Neuronal stem cell (in vitro differentiated cells): ENCODE measurements at places on chromosomes 12 and 14.

DNA sequence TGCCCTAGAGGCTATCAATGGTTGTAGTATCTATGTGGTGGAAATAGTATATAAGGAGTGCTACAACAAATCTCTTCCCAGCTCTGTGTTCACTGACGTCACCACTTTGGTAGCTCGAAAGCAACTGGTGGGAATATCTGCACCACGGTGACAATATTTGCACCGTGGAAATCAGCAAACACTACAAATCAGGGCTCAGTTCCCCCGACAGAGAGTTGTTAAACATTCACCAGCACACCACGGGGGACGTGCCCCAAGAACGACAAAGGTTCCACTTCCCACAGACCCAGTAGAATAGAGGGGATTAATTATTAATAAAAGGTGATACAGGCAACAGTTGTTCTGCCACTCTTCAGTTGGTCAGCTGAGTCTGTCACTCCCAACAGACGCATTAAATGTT is 98.4 kb downstream of the CCDC60 start:
- DNase-seq, result no peak

DNA sequence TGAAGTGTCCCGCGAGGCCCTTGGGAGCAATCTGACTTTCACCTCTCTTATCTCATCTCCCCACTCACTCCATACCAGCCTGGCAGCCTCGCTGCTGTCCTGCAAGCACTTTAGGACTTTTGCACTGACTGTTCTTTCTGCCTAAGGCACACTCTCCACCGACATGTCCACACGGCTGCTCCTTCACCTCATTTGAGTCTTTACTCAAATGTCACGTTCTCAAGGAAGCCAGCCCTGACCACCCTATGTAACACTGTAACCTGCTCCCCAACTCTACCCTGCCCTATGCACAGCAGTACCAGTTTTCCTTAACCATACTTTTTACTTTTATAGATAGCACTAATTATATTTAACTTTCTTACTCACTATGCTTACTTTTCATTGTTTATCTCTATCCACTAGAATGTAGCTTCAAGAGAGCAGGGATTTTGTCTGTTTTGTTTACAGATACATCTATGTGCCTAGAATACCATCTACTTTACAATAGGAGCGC is 32.0 kb downstream of the PRKD1 start:
- no peak for DNase-seq

DNA sequence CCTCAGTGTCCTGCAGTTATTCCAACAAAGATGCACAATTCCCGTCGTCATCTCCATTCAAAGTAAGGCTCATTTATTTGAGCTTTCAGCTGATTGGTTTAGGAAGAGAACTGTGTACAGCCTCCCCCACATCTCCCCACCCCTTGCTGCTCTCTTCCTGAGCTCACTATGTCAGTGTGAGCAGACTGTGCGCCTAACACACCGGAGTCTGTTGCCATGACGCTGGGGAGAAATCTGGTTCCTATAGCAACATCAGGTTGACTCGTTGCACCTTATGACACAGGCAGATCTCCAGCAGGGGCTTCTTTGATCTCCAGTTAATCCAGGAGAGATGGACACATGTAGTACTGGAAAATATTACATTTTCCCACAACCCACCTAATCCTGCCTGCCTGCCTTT is 319.4 kb downstream of the CACNA1C start:
- DNase-seq, result no peak

GRCh38 chr12:69161829-69162228 is 77.5 kb upstream of the CPSF6 start:
- DNase-seq, result no peak

- no peak for DNase-seq
Observed at GRCh38 chr14:68198713-68199495, 379.3 kb downstream of the RAD51B start.

DNA sequence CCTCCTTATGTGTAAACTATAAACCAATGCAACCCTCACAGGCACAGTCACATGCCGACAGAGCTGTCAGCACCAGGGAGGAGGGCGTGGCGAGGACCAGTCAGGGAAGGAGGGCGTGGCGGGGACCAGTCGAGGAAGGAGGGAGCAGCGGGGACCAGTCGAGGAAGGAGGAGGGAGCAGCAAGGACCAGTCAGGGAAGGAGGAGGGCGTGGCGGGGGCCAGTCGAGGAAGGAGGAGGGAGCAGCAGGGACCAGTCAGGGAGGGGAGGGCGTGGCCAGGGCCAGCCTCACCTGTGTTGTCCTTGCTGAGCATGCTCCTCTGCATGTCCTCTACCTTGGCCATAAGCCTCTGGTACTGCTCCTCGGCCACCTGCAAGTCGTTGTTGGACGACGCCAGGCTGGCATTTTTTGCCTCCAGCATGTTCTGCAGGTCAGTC is 24.2 kb downstream of the GOLGA3 start:
- DNase-seq, result no peak

- DNase-seq, result no peak
Observed at GRCh38 chr14:37153483-37153882, 18.9 kb downstream of the SLC25A21 start.

DNA sequence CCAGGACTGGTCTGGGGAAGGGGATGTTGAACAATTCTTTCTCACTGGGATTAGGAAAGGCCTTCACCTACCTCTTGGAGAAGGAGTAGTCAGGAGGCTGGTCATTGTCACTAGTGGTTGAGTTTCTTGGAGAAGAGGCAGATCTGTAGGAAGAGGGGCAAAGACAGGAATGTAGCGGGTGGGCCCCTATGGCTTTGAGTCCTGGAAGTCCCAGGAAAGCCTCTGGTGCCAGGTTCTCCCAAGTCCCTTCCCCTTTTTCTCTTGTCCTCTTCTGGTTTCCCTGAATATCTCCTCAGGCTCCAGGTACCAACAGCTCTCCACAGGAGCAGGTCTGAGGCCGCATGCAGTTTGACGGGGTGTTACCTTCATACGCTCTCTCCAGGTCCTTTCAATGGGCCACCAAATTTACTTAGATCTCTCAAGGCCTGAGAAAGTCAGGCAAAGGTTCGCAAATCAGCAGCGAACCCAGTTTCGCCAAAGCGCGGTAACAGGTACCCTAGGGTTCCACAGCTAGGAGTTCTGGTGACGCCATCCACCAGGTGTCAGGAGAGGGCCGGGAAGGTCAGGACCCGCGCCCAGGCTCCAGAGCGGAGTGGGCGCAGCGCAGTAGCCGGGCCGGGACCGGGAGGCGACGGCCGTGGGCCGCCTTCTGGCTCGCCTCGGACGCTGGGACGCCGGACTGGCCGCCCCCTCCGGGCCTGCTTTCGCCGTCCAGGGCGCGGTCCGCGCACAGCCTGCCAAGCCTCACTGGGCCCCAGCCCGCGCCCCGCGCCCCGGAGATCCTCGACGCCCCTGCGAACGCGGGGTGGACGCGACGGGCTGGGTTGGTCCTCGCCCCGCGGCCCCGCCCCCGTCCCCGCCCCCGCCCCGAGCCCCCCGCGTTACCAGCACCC is 795 bp downstream of the SMAGP start:
- DNase-seq, result peak; percentile 64

DNA sequence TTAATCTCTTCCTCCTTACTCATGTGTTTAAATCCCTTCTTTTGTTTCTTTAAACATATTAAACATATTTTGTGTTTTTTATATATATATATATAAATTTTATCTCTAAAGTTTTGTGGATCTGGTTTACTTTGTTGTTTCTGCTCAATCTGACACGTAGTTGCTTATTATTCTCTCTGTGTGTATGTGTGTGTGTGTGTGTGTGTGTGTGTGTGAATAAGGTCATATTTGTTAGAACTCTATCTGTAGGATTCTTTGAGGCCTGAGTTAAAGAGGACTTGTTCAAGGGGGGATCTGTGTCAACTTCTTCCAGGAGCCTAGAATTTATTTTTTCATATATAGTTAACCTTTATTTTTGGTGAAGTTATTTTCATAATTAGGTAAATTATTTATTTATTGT is 2.7 kb downstream of the GPR65 start:
- no peak for DNase-seq

GRCh38 chr12:108361606-108362005 is 22.5 kb upstream of the CMKLR1 start:
- DNase-seq, result no peak

DNA sequence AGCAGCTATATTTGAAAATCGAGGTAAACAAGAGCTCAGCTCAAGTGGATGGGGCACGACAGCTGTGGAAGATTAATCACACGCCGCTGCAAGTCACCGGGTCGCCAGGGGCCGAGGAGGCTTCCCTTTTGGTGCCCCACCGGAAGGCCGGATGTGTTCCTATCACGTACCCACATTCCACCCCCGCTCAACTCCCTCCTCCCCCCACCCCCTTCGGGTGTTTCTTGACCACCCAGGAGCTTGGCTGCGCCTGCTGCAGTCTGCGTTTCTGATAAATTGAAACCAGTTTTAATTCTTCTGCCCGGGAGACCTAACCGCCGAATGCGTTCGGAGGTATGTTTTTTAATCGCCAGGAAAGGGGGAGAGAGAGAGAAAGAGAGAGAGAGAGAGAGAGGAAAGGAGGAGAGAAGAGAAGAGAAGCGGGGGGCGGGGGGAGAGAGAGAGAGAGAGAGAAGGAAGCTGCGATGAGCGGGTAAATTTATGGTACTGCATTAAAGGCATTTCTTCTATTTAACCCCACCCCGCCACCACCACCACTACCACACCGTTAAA is 1.8 kb downstream of the SLC8A3 start:
- no peak for DNase-seq

DNA sequence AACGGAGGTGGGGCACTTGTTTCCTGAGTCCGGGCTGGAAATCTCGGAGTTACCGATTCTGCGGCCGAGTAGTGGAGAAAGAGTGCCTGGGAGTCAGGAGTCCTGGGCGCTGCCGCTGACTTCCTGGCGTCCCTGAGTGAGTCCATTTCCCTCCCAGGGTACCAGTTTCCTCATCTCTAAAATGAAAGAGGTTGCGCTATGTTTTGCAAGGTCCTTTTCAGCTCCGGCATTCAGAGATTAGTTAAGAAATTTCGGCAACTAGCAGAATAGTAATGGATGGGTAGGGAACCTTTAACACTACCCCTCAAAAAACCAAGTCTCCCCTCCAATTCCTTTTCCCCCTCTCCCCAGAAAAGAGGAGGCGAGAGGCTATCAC is 724 bp downstream of the BLOC1S1 start:
- DNase-seq, result no peak

- no peak for DNase-seq
Observed at GRCh38 chr12:83110424-83110823, 423.7 kb downstream of the TMTC2 start.

DNA sequence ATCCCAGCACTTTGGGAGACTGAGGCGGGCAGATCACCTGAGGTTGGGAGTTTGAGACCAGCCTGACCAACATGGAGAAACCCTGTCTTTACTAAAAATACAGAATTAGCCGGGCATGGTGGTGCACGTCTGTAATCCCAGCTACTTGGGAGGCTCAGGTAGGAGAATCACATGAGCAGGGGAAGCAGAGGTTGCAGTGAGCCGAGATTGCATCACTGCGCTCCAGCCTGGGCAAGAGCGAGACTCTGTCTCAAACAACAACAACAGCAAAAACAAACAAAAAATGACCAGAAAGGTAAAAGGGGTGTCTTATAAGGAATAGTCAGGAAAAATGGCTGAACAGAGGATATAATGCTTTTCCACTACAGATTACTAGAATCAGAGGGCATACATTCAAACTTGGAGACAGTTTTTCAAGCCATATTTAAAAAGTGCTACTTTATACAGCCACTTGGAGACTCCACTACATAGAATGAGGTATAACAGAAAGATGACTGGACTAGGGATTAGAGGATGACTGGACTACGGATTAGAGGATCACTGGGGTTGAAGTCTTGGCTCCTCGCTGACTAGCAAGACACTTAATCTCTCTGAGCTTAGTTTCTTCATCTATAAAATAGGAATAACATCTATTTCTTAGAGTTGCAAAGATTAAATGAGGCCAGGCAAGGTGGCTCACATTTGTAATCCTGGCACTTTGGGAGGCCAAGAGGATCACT is 4.9 kb upstream of the CS start:
- no peak for DNase-seq

DNA sequence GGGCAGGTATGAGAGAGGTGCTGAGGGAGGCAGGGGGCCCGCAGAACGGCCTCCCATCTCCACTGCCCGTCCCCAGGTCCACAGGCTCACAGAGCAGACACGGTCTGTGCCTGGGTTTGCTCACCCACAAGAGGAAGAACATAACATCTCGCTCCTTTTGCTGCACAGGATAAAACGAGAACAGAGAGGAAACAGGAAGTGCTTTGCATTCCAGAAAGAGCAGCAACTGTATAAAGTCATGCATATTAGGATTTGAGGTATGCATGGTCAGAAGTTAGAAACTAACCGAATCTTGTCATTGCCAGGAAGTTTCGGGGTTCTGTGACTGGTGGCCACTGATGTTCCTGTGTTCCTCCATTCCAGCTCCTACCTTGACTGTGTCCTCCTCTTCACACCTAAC is 25.0 kb downstream of the NTF3 start:
- DNase-seq, result no peak

- DNase-seq, result no peak
Observed at GRCh38 chr12:53241623-53242412, 9.8 kb upstream of the RARG start.

DNA sequence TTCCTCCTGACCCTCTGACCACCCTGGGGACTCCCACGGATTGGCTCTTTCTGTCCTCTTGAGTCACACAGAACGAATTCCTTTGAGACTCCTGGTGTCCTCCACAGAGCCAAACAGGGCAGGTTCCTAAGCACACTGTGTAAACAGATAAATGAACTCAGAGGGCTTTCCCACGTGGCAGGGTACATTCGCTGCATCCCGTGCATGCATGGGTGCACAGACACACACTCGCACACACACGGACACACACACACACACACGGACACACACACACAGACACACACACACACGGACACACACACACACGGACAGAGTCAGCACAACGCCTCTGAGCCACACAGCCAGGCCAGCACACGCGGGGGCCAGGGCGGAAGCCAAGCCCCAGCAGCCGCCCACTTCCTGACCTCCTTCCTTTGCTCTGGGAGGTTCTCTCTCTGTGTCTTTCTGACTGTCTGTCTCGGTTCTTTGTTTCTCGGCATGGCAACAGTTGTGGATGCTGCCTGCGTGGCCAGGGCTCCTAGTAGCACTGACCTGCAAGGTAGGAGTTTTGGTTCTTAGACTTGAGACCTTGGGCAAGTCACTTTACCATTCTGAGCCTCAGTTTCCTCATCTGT is 706 bp downstream of the CRACR2A start:
- DNase-seq, result no peak

DNA sequence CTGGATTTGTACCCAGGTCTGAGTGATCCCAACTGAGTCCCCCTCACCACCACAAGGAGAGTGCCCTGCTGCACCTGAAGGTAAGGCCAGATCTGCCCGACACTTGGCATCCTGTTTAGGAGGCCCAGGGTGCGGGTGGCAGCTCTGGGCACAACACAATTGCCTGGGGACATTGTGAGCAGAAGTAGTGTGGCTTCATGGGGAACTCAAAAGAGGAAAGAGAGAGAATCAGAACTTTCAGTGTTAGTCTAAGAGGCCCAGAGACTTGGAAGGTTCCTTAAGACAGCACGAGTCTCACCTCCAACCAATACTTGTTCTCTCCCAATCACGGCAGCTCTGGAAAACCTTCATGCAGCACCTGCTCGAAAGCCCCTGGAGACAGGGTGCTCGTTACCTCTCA is 6.6 kb upstream of the SLC8B1 start:
- DNase-seq, result no peak

- DNase-seq, result no peak
Observed at GRCh38 chr14:42045383-42045782, 438.7 kb downstream of the LRFN5 start.
